Occipital lobe (tissue), 3 donors: ENCODE measurements at places on chromosomes 7 and 10. TPM values are rescaled to one million over a fixed set of nuclear protein-coding genes. Genes with fewer than 3 reads are reported as not detected.

DNA sequence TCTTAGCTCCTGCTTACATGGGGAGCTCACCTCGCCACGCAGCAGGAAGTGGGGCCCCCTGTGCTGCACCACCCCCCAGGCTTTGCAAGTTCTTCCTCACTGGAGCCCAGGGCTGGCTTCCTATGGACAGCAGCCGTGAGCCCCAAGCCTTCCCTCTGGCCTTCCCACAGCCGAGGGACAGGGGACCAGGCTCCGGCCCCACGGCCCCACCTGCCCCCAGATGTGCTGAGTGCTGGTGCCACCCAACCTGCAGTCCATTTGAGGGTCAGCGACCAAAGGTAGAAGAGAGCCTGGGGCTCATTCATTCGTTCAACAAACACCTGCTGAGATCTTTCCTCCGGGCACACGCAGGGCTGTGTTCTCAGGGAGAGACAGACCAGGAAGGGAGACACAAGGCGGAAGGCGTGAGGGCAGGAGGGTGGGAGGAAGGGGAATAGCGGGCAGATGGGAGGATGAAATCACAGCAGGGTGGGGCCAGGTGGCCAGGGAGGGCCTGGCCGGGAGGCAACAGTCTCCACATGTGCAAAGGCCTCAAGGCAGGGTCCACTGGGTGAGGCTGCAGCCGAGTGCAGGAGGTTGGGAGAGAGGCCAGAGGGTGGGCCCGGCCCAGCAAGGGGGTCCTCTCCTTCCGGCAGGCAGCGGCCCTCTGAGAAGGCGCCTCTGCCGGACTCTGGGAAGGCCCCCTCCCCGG is 100.1 kb downstream of the FOXL3 start:
- no peak for DNase-seq

DNA sequence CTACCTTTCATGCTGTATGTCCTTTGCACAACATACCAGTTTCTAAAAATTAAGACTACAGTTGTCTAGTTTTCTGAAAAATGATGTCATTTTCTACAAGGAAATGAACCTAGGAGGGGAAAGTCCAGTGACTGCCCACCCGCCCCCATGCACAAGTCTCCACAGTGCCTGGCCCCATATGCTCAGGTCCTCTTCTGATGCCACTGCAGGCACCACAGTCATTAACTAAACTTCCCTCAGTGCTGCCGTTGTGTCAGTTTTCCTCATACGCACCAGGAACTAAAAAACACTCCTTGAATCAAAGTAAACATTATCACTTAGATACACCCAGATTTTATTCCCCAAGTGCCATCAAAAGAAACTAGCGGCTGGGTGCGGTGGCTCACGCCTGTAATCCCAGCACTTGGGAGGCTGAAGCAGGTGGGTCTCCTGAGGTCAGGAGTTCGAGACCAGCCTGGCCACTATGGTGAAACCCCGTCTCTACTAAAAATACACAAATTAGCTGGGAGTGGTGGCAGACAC is 6.9 kb upstream of the TNS3 start:
- no peak for DNase-seq

DNA sequence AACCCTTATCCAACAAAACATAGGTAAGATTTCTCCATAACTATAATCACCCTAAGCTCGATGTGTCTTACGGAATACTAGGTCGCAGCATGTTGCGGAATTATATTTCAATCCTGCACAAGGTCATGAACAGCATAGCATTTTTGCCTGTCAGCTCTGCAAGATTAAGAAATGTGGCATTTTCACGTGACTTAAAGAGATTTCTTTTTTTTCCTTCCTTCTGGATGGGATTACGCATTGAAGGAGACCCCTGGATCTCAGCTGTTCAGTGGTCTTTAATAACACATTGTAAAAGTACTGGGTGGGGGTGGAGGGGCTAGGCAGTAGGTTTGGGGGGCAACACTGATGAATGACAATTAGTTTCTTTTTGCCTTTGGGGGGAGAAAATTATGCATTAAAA is 106.7 kb downstream of the CUBN start:
- DNase-seq: no peak

- no peak for DNase-seq
These were observed 59.1 kb upstream of the ZNF32 start for GRCh38 chr10:43707770-43708169.

GRCh38 chr10:93630625-93631557 is 18.6 kb downstream of the PDE6C start:
- DNase-seq: no peak

DNA sequence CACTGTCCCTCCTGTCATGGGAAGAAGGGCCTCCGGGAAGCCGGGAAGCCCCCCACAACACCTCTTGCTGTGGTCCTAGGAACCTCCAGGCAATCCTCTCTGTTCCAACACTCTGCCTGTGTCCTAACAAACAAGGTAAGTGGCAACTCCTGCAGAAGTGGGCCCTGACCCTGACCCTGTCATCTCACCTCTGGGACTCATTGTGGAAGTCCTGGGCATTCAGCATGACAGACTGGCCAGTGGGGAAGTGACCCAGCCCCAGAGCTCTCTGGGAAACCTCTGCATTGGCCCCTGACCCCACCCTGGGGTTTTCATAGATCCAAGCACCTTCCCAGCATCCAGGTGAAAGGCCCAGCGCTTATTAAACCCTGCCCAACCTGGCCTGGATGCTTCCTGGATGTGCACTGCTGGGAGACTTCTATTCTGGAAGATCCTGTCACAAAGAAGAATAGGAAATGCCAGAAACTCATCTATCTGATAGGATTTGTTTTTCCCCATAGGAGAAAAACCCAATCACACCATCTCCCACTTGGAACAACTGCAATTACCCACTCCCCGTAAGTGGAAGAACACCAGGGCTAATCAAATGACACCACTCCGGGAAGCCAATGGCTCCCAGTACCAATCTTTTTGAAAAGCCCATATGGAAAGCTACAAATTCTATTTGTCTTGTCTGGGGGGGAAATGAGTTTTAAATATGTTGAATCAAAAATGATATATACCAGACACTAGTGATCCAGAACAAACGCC is 24.3 kb downstream of the LEP start:
- DNase-seq: no peak

DNA sequence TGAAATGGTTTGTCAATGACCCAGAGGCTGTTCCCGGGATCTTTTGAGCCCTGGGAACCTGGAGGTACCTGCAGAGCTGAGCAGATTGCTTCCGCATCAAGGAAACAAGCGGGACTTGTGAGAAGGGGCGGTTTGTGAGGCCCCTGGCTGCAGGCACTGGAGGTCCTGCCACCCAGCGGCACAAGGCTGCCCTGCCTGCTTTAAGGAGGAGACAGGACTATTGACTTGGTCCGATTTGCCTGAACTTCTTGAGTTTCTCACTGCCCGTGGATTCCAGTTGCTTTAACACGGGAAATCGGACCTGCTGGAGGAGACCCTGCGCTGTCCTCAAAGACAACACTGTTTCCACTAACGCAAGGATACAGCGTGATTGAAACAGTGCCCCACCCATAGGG is 130.1 kb downstream of the DNAJB6 start:
- DNase-seq: no peak

DNA sequence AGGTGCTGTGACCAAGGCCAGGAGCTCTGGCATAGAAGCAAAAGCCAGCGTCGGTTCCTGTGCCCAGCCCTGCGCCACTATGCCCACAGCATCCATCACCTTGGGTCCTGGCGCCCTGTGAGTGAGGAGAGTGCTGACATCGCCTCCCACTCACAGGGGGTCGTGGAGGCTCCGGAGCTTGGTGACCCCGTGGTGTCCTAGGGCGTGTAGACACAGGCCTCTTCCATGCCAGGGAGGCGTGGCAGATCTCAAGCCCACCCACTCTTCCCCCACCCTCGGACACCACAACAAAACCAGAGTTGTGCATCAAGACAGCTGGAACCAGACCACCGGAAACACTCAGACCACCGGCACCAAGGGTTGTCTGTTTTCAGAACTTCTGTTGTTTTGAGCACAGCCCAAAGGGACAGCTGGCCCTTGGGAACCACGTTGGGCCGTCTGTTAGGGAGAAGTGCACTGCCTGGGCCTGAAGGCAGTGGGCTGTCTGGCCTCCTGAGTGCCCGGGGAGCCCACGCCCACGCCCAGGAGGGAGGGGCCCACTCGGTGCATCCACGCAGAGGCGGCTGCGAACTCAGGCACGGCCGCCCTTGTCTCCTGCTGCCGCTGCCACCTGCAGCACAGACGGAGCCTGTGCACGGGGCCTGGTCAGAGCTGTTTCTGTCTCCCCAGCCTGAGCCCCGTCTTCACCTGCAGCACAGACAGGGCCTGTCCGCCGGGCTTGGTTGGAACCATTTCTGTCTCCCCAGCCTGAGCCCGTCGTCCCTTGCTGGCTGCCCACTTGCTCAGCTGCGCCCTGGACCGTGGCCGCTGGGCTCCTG is 106.3 kb downstream of the INPP5A start:
- DNase-seq: no peak

DNA sequence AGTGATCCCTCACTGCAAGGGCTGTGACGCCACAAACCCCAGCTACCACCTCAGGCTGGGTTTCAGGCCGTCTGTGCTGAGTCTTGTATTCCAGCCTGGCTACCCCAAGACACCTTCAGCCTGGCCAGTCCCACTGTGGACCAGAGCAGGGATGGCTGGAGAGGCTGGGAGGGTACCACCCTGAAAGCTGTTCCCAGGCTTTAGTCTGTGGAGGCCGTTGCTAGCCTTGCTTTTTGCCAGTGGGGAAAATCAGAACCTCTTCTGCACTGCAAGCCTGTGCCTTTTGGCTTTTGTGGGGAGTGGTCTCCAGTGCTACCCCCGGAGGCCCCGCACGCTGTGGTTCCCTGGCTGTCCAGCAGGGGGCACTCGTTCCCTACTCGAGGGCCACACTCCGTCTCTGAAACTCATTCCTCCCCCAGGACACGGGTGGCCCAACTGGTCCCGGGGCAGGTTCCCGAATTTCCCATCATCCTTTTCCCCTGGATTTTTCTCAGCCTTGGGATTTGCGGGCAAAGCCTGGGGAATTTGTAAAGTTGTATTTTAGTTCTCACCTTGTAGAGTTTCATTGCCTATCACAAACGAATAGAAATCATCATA is 128.4 kb upstream of the BTBD16 start:
- no peak for DNase-seq

- no peak for DNase-seq
These were observed 1053.4 kb upstream of the AUTS2 start for GRCh38 chr7:68544851-68545250.

- no peak for DNase-seq
These were observed 223.7 kb upstream of the MKLN1 start for GRCh38 chr7:131103997-131104396.

GRCh38 chr10:81876253-81877077 is 1.5 kb downstream of the NRG3 start:
- peak; percentile 26 for DNase-seq

GRCh38 chr10:126264102-126265018 is 123.9 kb downstream of the ADAM12 start:
- no peak for DNase-seq

DNA sequence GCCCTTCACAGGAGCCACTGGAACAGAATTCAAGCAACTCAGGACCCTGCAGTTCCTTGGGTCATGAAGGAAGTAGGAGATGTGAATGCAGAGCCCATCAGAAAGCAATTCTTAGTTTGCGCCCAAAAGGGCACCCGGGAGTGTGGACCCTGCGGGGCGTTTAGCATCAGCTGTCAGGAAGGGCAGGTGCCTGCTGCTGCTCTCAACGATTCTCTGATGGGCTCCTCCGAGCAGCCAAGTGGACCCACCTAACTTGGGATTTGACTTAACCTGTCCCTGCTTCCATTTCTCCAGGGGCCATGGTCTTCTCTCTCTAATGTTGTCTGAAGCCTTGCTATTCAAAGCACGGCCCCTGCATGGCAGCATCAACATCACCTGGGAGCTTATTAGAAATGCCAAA is 17.1 kb downstream of the CPA5 start:
- DNase-seq: no peak

DNA sequence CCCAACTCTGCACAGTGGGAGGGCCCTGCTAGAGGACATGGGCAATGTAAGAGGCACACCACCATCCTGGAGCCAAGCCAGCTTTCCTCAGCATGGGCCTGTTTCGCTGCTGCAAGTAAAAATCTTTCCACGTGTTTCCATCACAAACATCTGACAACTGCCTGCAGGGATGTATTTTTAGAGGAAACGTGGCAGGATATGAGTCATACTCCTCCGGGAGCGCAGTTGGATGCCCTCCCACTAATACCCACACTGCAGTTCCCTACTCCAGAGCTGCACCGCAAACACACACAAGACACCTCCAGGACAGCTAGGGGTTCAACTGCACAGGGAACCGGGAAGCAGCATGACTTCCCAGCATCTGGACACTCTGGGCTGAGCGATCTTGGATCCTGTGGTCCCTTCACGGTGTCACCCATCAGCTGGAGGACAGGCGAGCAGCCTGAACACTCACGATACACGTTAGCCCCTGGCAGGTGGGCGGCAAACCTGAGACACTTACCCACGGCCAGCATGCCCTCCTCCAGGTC is 26.1 kb downstream of the PLAC9 start:
- DNase-seq: peak; percentile 75

Gene VWA2
- total RNA-seq: 3.6 TPM

Gene ABCC2
- total RNA-seq: 0.16 TPM

Gene ABCB4
- 0.47 TPM for total RNA-seq

Gene MMP21
- not detected for total RNA-seq

Gene KCNIP2
- 6.9 TPM for total RNA-seq

Gene EPHB6
- 55.8 TPM for total RNA-seq

Gene ZNF804B
- total RNA-seq: 4.2 TPM

Gene LRRC61
- total RNA-seq: 11.7 TPM

Gene LEP
- not detected for total RNA-seq

Gene GBX1
- total RNA-seq: not detected

Gene ASB13
- 14.2 TPM for total RNA-seq
